ENCODE measurements at places on chromosomes 16 and 17. TPM values are rescaled to one million over a fixed set of nuclear protein-coding genes. Genes with fewer than 3 reads are reported as not detected.
A peak's percentile ranks its signal among the peaks of the same experiment; 100 is the strongest.

TMC6 gene
- 414 TPM for total RNA-seq

NAGS gene
- 0.79 TPM for total RNA-seq

TEX14 gene
- total RNA-seq = 0.27 TPM

HSD17B1 gene
- total RNA-seq = 0.73 TPM

HOXB4 gene
- 3.3 TPM for total RNA-seq

GRCh38 chr16:56684926-56685590, 2.8 kb downstream of the MT1X start:
- H3K36me3 ChIP-seq = peaks cover 5% of the 10 kb centered on the region
- H3K27me3 ChIP-seq = peaks cover 1% of the 10 kb centered on the region

DNA sequence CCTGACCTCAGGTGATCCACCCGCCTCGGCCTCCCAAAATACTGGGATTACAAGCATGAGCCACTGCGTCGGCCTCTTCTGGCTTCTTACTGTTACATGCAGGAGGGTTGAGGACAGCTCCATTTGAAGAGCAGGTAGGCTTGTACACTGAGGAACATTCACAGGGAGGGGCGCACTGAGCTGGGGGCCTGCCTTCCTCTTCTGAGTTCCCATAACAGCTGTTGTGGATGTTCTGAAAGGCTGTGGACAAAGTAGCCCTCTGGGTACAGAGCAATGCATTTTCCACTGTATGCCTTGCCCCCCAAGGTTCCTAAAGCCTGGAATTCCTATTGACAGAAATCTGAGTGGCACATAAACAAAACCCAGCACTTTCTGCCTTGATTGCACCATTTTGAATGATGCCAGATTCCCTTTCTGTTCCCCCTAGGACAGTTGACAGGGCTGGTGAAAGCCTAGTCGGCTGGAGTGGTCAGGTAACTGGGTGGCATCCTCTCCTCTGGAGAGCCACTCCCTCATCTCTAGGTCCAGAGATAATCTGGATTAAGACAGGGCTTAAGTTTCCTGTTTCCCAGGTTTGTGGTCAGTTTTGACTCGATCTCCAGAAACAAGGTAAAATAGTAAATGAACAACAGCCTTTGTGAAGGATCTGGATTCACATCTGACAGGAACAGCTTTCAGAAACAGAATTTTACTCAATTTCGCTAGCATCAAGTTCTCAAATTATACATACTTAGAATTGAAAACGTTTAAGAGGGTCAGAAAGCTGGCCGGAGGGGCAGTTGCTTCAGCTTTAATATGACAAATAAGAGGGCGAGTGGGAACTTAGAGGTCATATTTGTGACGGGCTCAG, 1.3 kb upstream of the CDK5R1 start:
- H3K36me3 ChIP-seq = peaks cover 28% of the 10 kb centered on the region
- no peaks in the 10 kb centered on the region for H3K27me3 ChIP-seq
- H3K27ac ChIP-seq = peak overlapping the region; percentile 81
- H3K4me1 ChIP-seq = peaks cover 37% of the 10 kb centered on the region
- DNase-seq = no peak
- peak overlapping the region; percentile 69 for H3K4me3 ChIP-seq

DNA sequence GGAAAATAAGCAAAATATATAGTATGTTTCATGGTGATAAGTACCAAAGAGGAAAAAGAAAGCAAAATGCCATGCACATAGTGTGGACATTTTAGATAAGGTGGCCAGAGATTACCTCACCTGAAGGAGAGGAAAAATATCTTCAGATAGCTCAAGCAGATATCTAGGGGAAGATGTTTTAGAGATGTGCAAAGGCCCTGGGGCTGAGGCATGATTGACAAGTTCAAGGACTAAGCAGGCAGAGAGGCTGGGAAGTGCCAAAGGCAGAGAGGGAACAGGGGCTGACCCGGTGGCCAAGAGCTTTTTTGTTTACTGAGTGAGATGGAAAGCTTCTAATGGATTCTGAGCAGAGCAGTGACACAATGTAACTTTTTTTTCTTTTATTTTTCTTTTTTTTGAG, 4.4 kb upstream of the MT4 start:
- no peak overlapping the region for H3K27ac ChIP-seq
- H3K4me3 ChIP-seq = no peak overlapping the region
- no peaks in the 10 kb centered on the region for H3K36me3 ChIP-seq
- no peaks in the 10 kb centered on the region for H3K4me1 ChIP-seq
- DNase-seq = no peak
- H3K27me3 ChIP-seq = peaks cover 29% of the 10 kb centered on the region

GRCh38 chr17:10698096-10698818, 863 bp downstream of the ADPRM start:
- no peaks in the 10 kb centered on the region for H3K27me3 ChIP-seq
- H3K27ac ChIP-seq = peak overlapping the region; percentile 95
- H3K36me3 ChIP-seq = peaks cover 39% of the 10 kb centered on the region
- H3K4me3 ChIP-seq = peak overlapping the region; percentile 97

DNA sequence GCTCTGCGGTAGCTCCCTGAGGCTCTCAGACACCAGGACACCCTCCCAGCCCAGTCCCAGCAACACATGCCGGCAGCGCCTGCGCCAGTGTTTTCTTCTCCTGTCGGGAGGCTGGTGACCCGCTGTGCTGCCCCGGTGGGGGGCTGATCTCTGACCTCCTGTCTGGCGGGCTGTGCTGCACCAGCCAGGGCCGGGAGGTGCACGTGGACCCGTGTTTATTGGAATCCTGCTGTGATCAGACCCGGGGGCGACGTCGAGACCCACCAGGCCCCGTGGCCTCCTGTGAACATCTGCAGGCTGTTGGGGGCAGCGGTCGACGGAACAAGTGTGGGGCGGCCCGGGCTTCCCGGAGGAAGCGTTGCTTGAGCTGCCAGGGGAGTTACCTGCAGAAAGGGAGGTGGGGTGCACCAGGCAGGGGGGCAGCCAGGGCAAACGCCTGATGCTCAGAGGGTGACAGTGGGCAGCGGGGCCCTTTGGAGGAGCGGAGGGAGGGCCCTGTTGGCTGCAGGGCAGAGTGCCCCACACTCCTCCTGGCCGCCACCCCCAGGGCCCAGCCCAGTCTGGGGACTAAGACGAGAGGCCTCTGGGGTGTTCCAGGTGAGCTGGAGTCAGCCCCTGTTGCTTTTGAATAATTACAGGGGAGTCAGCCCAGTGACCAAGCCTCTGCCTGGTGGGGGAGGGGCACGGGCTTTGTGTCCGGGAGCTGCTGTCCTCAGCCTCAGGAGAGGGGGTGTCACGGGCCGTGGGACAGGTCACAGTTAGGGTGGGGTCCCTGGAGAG, 2.3 kb upstream of the SSTR5 start:
- DNase-seq = no peak
- H3K36me3 ChIP-seq = no peaks in the 10 kb centered on the region
- no peak overlapping the region for H3K27ac ChIP-seq
- peaks cover 4% of the 10 kb centered on the region for H3K4me1 ChIP-seq

- peak overlapping the region; percentile 99 for H3K27ac ChIP-seq
- no peaks in the 10 kb centered on the region for H3K27me3 ChIP-seq
- H3K36me3 ChIP-seq = peaks cover 59% of the 10 kb centered on the region
These were observed 8.0 kb upstream of the TSPOAP1 start for GRCh38 chr17:58336456-58337209.

GRCh38 chr17:17090642-17091103, 48.4 kb downstream of the MPRIP start:
- H3K4me3 ChIP-seq = no peak overlapping the region
- H3K4me1 ChIP-seq = peaks cover 22% of the 10 kb centered on the region
- no peak for DNase-seq
- no peaks in the 10 kb centered on the region for H3K27me3 ChIP-seq
- H3K36me3 ChIP-seq = peaks cover 9% of the 10 kb centered on the region

GRCh38 chr16:368388-369158, 1.8 kb downstream of the MRPL28 start:
- H3K27ac ChIP-seq = peak overlapping the region; percentile 75
- no peaks in the 10 kb centered on the region for H3K27me3 ChIP-seq
- no peak for DNase-seq
- H3K4me3 ChIP-seq = no peak overlapping the region
- H3K36me3 ChIP-seq = peaks cover 17% of the 10 kb centered on the region

DNA sequence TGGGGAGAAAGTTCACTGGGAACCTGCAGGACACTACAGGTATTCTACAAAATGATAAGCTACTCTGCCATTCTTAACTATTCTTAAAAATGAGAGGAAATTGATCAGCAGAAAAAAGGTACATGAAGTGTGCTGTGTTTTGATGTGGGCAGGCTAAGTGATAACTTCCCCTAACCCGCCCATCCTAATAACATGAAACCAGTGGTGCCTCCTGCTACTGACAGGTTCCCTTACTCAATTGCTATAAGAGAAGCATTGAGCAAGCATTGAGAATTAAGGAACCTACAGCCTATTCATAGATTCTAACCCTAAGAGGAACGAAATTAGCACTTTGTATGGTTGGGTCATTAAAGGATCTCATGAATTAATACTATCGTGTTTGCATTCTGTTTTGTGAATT, 18.9 kb downstream of the XYLT1 start:
- H3K4me3 ChIP-seq = peak overlapping the region; percentile 1
- DNase-seq = peak; percentile 35
- H3K36me3 ChIP-seq = peaks cover 62% of the 10 kb centered on the region
- H3K4me1 ChIP-seq = peaks cover 66% of the 10 kb centered on the region

Data from activated CD4-positive, alpha-beta T cell treated with anti-CD3 and anti-CD28 coated beads, Interleukin-2, amount 10 ng/mL, durations not matched to agents 7 days and 5 days (primary cell).